Fibroblast of gingiva (primary cell): ENCODE measurements at places on chromosomes 5 and 9.
A peak's percentile ranks its signal among the peaks of the same experiment; 100 is the strongest.

DNA sequence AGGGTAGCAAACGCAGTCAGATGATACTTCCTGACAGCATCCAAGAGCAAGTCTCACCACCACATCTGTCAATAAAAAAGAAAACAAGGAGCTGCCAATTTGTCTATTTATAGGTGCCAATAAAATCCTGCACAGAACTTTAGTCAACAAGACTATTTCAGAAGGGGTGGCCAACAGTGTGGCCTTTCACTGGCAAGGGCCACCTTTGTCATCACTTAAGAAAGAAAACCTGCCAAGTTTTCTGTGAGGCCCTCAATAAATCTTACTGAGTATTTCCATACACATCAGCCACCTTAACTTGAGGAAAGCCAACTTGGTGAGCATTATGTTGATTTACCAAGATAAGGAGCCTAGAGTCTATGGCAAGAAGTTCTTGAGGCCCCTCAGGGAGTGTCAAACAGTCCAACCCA lies 312.3 kb downstream of the ENC1 start:
- DNase-seq: no peak

- no peak for DNase-seq
Measured at GRCh38 chr5:16065831-16066230, 113.8 kb downstream of the MARCHF11 start.

GRCh38 chr9:8491563-8491962 lies 692.0 kb upstream of the DMAC1 start:
- no peak for DNase-seq

DNA sequence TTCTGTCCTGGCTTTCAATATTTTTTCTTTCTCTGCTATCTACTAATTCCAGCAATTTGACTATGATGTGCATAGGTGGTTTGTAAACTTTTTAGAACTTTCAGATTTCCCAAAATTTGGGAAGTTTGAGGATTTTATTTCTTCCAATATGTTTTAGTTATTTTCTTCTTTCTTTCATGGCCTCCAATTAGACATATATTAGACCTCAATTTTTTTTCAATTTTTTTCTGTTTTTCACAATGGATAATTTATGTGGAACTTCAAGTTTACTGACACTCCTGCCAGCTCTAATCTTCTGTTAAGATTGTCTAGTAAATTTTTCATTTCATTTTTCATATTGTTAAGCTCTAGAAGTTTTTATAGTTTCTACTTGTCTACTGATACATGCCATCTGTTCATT lies 163.3 kb downstream of the SAXO1 start:
- no peak for DNase-seq

DNA sequence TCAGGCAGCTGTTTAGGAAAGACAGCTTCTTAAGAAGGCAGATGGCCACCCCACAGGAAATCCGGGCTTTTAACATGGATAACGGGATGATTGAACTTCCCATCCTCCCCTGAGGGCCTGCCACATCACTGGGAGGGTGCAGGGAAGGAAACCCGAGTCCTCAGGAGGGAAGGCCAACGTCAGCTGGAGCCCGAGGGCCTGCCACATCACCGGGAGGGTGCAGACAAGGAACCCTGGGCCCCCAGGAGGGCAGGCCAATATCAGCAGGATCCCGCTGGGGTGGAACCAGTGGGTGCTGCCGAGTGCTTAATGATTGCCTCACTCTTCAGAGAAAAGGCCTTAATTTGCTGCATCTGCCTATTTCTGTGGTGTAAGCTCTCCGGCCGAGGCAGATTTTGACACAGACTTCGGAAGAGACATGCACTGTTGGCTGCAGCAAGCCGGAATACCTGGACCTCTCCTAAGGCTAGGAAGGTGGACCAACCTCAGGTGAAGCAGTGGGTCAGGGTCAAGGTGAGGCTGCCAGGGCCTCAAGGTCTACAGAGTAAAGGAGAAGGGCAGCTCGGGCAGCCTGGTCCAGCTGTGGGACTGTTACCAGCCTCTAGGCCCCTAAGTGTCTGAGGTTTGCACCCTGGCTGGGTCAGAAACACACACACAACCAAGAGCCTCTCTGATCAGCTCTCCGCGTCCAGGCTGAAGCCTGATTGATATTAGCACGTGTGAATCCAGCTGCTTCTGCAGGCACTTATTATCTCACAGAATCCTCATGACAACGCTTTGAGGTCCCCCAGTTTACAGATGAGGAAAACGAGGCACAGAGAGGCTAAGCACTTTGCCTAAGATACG lies 14.8 kb upstream of the COL5A1 start:
- peak; percentile 29 for DNase-seq

- no peak for DNase-seq
Measured at GRCh38 chr5:66655395-66656324, 59.5 kb downstream of the MAST4 start.

DNA sequence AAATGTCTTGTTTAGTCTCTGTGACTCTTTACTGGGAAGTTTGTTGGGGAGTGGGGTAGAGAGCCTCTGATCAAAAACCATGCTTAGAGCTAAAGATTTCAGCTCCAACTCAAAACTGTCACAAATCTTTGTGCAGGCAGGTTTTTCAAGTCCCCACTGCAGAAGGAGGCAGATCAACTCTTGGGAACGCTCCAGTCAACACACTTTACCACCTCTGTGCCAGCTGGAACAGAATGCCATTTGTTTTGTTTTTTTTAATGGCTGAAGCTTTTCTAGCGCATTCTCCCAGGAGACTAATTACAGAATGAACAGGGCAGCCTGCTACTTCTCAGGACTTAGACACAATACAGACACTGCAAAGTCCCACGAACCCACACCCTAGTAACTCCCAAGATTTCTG lies 17.9 kb upstream of the LHX6 start:
- no peak for DNase-seq

DNA sequence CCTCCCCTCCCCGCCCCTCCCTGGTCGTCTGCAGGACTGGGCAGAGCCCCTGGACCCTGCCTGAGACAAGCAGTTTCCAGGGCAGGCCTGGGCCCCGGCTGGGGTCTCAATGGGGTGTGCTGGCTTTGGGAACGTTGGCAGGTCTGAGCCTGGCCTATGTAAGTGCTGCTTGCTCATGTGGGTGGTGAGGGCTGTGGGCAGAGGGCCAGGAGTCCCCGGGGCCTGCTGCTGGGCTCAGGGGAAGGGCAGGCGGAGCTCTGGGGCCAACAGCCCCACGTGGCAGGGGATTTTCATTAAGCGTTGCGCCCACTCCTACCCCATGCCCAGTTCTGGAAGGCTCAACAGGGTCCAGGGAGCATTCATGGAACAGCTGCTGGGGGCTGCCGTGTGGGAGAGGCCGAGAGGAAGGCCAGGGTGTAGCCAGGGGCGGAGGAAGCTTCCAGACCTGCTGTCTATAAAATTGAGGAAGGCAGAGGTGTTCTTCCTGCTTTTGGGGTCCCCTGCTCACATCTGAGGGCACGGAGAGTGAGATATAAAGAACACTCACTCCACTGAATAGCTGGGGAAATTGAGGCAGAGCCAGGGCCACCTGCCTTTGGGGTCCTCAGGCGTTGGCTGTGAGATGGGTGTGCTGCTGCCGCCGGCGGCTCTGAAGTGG lies 32.5 kb downstream of the RXRA start:
- DNase-seq: no peak

DNA sequence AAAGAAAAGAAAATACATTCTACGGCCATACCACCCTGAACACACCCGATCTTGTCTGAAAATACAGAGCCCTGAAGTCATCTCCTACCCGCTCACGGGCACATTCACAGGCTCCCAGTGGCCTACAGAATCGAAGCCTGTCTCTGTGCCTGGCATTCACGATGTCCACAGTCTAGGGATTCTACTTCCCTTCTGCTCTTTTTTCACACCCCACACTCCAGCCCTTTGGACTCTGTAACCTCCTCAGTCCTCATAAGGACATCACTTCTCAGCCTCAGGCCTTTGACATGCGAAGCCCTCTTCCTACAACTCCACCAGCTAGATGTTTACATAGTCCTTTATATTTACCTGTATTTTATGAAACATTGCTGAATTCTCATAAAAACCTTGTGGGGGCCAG lies 77.8 kb downstream of the CSNK1A1 start:
- DNase-seq: no peak

DNA sequence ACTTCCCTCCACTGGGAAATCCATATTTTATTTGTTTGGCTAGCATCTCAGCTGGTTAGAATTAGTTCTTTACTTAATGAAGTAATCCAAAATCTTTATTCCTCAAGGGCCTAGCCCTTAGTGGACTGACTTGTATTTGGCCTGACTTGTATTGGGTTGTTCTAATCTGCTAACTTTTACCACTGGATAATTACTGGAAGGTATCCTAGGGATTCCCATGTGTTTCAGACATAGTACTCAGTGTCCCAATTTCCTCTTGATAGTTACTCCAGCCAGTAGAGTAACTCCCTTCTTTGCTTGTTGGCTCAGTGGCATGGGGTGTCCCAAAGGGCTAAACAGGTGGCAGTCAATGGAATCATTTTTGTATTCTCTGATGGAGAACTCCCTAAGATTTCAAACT lies 156.0 kb downstream of the DCP2 start:
- no peak for DNase-seq

DNA sequence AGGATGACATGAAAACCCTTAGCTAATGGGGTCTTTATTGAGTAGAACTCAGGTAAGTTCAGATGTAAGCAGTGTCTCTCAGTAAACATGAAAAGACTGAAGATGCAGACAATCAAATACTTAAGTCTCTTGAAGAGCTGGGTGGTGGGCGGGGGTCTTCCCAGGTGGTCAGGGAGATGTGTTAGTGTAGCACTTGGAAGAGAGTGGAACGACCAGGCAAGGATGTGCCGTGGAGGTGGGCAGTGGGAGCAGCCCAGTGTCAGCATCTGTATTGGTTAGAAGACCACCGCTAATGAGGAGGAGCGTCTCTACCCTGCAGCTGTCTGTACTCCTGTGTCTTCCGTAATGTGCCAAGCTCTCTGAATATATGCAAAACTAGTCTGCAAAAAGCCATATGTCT lies 4.4 kb downstream of the S1PR3 start:
- no peak for DNase-seq

GRCh38 chr5:135729321-135729786 lies 105.1 kb upstream of the SLC25A48 start:
- no peak for DNase-seq

GRCh38 chr5:61142391-61142790 lies 19.9 kb downstream of the SMIM15 start:
- no peak for DNase-seq

- no peak for DNase-seq
Measured at GRCh38 chr5:39469176-39469575, 44.4 kb upstream of the DAB2 start.

GRCh38 chr9:35731415-35732184 lies 395 bp downstream of the TLN1 start:
- DNase-seq: no peak

- no peak for DNase-seq
Measured at GRCh38 chr9:101119206-101119819, 90.8 kb downstream of the PLPPR1 start.

DNA sequence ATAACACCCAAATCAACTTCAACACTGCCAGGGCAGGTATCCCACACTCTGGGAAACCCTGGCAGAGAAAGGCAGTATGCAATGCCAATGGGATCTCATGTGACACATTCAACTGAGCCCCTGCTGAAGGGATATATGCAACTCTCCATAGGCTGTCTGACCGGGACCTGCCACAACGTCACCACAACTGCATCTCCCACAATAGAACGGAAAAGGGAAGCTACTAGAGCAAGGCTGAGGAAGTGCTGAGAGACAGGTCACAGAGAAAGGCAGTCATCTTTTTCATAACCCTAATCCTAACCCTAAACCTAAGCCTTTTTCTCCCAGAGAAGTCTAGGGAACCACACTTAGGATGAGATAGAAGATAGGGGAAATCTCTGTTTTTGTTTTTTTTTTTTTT lies 345.9 kb upstream of the CD180 start:
- DNase-seq: no peak

DNA sequence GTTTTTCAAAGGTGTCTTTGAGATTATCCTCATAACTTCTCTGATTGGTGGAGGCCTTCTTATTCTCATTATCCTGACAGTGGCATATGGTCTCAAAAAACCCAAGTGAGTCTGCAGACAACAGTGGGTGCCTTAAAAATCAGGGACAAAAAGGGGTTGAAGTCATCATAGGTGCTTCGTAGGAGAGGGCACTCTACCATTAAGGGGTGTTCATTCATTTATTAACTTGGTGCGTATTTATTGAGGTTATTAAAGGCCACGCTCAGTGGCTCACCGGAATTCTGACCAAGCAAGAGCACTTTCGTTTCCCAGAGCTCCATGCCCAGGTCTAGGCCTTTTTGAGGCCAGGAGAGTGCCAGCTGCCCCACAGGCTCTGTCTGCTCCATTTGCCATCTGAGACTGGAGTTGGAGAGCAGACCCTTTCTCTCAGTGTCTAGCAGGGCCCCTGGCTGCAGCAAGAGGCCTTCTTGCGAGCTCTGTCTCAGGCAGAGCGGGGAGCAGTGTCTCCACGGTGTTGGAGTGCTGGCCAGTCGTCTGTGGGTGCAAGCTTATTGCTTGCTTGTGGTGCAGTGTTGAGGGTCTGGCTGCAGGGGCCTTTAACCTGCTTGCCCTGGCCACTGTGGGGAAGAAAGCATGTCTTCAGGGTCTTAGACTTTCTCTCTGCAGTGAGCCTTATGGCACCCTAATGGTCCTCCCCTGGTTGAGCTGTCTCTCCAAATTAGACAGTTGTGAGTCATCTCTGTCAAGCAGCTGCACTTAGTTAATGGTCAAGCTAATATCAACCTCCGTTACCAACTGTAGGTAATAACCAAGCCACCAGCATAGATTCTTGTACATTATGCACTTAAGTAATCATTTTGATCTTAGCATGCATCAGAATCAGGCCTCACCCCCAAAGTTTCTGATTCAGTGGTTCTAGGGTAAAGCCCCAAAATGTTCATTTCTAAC lies 62.6 kb downstream of the IL31RA start:
- no peak for DNase-seq

- DNase-seq: peak; percentile 28
Measured at GRCh38 chr9:83620841-83621636, 1.9 kb upstream of the IDNK start.

DNA sequence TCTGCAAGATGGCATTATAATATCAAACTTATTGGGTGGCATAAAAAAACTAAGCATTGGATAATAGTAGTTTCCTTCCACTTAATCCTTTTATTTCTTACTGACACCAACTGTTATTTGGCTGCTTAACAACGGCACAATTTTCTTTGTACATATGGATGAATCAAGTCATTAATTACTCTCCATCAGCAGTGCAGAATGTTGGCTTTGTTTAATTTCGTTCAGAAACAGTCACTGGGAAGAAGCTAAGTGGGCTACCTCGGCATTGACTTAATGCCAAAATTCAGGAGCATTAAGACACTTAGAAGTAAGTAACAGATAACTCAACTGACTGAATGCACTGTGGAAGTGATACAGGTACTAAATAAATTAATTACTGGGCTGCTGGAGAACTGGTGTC lies 460.4 kb downstream of the CTNND2 start:
- DNase-seq: no peak

GRCh38 chr5:122500245-122501088 lies 188.4 kb downstream of the SNCAIP start:
- peak; percentile 66 for DNase-seq

GRCh38 chr5:146548781-146549449 lies 32.9 kb upstream of the GPR151 start:
- DNase-seq: no peak
